Kidney epithelial cell (primary cell): ENCODE measurements at places on chromosomes 1 and 21.

DNA sequence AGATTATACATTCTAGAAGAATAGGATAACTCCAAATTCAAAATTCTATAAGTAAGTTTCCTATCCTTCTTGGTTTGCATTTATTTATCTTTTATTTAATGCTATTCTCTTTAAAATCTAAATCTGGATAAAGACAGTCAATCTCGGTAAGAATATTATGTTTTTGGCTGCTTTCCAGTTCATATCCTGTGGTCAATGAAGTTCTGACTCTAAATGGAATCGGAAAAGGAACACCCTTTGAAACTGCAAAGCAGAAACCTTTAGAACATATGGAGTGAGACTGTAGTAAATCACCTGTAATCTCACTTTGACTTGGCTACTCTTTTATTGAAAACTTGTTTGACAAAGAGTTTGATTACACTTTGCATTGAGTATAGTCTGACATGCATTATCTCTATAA lies 85.2 kb downstream of the KIFAP3 start:
- DNase-seq = no peak

DNA sequence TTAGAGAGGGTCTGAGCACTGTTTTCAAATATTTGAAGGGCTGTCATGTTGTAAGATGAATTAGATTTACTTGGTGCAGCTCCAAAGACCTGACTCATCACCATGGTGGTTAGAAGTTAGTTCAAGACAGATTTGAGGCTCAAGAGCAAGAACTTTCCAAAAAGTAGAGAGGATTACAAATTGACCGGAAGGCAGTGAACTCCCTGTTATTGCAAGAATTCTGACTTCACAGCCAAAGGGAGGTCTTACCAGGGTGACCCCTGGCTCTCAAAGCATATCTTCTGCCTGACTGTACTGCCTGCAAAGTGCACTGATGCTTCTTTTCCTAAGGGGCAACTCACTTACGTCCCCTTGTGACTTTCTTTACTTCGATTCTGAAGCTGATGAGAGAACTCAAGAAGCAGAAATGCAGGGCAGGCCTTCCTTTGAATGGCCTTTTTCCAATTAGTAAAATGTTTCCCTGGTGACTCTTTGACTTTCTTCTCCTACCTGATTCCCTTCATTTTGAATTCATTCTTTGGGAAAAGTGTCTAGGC lies 86.4 kb downstream of the NAV1 start:
- no peak for DNase-seq

GRCh38 chr1:161790587-161791317 lies 24.6 kb downstream of the ATF6 start:
- no peak for DNase-seq

DNA sequence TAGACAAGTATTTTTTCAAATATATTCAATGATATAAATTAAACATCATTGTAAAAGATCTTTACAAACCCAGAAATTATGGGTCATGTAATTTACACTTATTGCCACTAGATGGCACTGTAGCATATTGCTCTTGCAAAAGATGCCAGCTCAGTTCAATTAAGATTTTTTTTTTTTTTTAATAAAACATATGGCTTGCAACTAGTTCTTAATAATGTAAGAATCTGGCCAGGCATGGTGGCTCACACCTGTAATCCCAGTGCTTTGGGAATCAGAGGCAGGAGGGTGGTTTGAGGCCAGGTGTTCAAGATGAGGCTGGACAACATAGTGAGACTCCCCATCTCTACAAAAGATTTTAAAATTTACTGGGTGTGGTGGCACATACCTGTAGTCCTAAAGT lies 49.4 kb upstream of the DESI2 start:
- DNase-seq = no peak

DNA sequence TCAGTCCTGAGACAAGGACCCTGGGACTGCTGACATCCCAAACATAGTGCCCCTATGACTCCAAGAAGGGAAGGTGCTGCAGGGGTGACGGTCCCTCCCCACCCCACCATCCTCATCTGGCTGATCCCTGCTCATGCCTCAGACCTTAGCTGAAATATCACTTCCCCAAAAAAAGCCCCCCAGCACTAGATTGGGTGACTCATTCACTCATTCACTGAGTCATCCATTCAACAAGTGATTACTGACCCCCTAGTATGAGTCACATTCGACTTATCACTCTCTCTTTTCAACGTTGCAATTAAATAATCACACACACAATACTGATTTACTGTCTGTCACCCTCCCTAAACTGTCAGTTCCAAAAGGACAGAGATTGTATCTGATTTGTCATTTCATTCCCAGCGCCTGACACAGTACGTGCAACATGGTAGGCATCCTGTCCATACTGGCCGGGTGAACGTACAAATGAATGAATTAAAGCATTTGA lies 48.6 kb downstream of the HIVEP3 start:
- peak; percentile 63 for DNase-seq

DNA sequence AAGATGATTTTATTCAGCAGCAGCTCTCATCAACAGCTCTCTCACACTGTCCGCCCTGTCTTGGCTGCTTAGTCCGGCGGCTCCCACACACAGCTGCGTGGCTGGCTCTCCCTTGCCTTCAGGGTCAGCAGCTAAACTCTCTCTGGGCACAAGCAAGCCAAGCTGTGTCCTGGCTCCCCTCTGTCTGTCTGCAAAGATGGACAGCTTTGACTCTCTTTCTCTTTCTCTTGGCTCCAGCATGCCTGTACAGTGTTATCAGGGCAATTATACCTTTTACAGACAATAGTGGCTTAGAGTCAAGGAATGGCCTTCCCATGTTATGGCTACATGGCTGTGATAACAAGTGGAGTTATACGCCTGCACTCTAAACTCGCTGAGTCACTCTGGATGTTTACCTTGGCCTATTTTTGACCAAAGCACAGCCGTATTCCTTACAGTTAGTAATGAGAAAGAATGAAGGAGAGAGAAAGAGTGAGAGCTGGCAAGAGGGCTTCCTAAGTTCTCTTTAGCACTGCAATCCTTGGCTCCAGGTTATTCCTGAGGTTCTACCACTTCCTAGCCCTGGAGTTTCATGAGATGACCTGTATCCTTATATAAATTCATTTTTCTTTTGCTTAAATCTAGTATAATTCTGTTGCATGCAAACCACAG lies 59.9 kb upstream of the ZSWIM5 start:
- peak; percentile 37 for DNase-seq

DNA sequence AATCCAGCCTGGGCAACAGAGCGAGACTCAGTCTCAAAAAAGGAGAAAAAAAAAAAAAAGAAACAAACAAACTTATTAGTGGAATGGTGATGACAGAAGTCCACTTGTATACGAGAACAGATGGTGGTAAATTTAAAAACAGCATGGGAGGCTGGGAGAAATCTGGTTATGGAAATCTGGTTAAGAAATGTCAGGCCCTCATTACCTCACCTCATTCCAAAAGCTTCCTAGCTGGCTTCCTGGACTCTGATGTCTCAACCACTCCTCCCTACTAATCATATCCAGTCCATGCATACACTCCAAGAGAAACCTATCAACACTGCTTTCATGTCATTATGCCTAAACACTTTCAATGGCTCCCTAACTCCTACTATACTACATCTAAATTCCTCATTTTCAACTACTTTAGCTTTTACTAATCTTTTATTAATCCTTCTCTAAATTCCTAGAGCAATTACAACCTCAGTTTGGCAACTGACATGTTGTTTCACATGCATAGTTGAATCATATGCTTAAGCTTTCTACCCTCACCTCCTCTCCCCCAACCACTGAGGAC lies 52.9 kb downstream of the FOXJ3 start:
- DNase-seq = no peak

GRCh38 chr1:206002871-206003801 lies at the start of gene RAB7B:
TSS of gene RAB7B (minus strand) at chr1:206003395. CDS start at chr1:205994135, 9,260 bp downstream.
- DNase-seq = no peak

- no peak for DNase-seq
These were observed 382.1 kb downstream of the PTPRC start for GRCh38 chr1:199020904-199021303.
